GM12878 (cell line): ENCODE measurements at places on chromosomes 11 and 22.

- no peak for DNase-seq
These were observed 56.6 kb downstream of the LINC01488 start for GRCh38 chr11:69537855-69538640.

DNA sequence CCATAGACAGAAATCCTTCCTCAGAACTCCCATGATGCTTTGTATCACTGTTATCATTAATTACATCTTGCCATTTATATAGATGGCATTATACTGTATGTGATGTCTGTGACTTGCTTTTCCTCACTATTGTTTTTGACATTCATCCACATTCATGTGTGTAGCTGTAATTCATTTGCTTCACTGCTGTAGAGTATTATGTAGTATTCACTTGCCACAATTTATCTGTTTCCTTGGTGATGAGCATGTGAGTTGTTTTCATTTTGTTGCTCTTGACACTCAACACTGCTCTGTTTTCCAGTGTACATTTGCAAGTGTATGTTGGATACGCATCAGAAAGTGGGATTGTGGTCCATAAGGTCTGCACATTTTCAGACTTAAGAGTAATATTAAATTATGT, 328.6 kb upstream of the C11orf87 start:
- DNase-seq = no peak

DNA sequence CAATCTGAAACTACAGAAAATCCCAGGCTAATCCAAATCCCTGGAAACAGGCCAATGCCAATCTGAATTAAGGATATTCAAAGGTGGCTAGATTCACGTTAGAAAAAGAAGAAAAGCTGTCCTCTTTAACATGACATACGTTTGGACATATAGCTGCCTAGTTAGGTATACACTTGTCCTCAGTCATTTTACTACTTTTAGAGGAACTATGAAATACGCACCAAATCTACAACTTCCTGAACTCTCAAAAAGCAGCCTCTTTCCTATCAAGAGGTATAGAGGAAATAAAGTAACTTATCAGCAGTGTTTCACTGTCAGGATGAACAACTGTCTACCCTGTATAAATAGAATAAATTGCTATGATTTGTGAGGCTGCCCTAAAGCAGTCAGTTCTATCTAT, 24.0 kb downstream of the KMT5B start:
- no peak for DNase-seq

DNA sequence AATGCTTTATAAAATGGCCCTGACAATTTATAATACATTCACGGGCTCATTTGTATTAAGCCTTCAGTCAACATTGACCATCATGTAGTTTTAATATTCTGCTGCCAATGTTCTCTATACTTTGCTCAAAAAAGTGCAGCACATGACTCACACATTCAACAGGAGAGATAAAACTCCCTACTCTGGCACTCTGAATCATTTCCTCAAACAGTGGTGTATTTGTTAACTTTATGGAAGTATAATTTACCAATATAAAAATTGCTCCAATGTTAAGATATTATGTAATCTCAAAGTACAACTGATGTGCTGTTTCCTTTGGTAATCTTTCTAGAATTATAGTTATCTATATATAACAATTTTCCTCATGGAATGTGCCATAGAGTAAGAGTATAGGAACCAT, 39.9 kb downstream of the MAML2 start:
- DNase-seq = no peak

GRCh38 chr11:88164320-88164719, 10.9 kb downstream of the RAB38 start:
- peak; percentile 32 for DNase-seq

DNA sequence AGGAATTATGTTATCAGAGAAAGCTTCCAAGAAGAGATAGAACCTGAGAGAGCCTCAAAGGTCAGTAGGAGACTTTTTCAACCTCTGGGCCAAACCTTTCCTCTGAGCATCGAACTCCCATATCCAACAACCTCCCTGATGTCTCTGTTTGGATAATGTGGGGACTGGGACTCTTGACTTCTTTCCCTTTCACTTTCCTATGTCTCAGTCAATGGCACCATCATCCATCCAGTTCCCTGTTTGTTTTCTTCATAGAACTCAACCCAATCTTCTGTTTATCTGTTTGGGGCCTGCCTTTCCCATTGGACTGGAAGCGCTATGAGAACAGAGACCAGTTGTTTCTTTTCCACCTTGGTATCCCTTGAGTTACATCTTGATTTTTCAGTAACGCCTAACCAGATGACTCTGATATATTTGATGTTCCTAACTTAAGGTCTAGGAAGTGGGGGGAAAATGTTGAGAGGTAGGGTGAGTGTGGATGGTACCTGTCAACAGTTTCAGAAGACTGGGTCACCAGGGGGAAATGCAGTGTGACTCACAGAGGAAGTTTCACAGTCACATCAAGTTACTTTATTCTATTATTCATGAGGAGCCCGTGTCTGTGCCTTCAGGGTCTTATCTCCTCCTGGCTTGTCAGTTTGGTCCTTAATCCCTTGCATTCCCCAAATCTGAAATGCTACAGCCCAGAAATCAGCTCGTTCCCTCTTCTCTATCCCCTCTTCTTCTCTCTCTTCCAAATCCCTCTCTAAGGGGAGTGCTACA, 4.5 kb upstream of the KCNE3 start:
- DNase-seq = no peak

DNA sequence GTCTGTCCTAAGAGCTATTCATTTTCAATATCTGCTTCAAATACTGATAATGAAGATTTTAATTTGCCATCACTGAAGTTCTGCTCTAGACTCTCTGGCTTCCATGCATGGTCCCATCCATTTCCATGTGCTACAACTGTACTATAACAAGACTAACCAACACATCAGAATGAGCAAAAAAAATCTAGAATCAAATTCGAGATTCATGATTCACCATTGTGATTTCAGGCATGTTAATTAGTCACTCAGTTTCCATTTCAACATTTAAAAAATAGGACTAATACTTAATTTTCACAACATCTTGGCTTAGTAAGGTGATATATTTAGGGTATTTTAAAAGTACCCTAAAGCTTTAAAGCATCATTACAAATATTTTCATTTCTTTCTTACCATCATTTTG, 22.8 kb downstream of the PICALM start:
- DNase-seq = no peak
